ENCODE measurements at places on chromosomes 6 and 20.

- DNase-seq = no peak
Measured at GRCh38 chr20:62885046-62885895, 23.6 kb upstream of the TCFL5 start.

DNA sequence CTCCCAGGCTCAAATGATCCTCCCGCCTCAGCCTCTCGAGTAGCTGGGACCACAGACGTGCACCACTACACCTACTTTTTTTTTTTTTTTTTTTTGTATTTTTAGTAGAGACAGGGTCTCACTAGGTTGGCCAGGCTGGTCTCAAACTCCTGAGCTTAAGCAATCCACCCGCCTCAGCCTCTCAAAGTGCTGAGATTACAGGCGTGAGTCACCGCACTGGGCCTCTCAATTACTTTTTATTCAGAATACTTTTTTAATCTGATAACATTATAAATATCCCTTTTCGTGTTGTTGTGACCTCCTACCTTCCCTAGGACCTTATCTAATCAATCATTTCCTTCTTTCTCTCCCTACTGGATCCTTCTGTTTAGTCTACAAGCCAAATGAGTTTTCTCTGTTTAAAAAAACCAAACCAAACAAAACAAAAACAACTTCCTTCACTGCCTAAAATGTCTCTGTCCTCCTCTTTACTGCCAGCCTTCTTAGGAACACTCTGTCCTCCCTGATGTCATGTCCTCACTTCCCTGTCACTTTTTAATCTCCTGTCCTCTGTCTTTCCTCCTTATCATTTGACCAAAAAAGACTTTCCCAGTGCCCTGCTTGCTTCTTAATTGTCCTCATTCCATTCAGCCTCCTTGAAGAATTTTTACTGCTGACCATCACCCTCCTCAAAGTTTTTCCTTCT, 85.0 kb downstream of the CAP2 start:
- DNase-seq = no peak

GRCh38 chr6:101614774-101615173, 221.3 kb downstream of the GRIK2 start:
- no peak for DNase-seq

DNA sequence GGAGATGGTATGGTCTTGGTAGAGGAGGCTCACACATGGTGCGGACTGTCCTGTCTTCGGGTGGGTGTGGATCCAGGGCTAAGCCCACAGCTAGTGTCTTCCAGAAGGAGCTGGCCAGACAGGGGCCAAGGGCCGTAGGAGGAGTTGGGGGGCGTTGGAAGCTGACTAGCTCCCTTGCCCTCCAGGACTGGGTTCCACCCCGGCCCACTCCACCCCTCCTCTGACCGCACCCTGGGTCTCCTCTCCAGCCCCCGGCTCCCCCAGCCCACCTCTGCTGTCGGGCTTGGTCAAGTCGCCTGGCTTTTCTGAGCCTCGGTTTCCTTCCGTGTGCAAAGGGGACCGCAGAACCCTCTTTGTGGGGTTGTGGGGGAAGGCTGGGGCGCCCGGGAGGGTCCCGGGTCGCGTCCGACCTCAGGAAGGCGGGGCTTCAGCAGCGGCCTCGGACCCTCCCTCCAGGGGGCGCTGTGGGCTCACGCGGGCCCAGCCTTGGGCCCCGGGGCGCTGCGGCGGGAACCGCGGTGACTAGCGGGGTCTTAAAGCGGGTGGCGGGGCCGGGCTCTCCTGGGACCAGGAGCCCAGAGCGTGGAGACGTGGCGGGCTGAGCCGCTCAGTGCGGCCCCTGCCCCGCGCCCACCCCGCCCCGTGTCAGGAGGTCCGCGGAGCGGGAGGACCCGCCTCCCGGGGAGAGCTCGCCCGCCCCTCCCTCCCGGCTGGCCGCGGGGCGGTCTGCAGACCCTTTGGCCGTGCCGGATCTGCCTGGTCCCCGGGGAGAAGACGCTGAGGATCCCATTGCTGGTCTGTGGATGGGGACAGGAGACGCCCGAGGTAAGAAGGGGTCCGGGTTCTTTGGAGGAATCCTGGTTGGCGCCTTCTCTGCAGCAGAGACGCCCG, 5.4 kb downstream of the NPBWR2 start:
- no peak for DNase-seq
